Right lobe of liver (tissue), 6 donors: ENCODE measurements at places on chromosomes 11 and 22.

- no peak for DNase-seq
Observed at GRCh38 chr11:58775066-58775708, 43.4 kb upstream of the GLYAT start.

DNA sequence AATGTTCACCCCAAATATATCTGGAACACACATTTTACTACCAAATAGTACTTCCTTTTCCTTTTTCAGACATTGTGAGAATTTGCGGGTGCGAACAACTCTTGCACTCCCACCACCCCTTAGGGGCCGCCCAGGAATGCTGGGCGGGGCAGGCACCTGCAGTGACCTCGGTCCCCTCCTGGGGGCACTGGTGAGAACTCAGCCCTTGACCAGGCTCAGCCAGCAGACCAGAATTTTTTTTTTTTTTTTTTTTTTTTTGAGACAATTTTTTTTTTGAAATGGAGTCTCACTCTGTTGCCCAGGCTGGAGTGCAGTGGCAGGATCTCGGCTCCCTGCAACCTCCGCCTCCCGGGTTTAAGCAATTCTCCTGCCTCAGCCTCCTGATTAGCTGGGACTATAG is 75.8 kb downstream of the ARHGAP8 start:
- DNase-seq, result no peak

GRCh38 chr11:19025481-19026406 is 34.8 kb downstream of the MRGPRX2 start:
- DNase-seq, result no peak

DNA sequence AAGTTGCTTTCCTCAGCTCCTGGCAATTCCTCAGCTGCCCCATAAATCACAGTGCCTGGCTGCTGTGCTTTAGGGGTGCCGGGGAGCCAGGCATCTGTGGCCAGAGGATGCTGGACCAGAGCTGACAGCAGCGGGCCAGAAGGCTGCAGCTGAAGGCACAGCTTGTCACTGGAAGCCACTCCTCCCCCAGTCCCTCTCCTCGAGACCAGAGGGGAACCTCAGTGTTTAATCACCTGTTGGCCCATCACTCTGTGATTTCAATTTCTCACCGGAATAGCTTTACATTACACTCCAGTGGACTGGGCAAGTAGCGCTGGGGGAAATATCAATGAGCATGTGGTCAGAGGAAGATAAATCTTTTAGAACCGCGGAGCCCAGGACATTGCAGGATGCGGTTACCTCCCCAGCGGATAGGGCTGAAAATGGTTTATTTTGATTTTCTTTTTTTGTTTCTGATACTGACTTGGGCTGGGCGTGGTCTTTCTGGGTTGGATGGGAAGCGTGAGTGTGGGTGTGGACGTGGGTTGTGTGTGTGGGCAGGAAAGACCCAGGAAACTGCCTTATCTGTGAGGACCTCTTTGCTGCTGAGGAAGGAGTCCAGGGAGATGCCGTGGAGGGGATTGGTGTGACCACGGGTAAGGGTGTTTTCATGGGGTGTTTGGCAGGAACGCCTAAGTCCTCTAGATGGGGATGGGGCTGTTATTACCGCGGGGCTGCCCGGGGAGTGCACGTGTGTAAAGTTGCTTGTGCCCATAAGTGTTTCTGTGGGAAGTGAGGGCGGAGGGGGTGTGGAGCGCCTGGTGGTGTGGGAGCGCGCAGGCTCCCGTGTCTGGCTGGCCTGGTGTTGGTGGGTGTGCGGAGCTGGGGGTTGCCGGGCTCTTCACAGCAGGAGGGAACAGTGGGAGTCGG is 4.0 kb downstream of the DAGLA start:
- no peak for DNase-seq

DNA sequence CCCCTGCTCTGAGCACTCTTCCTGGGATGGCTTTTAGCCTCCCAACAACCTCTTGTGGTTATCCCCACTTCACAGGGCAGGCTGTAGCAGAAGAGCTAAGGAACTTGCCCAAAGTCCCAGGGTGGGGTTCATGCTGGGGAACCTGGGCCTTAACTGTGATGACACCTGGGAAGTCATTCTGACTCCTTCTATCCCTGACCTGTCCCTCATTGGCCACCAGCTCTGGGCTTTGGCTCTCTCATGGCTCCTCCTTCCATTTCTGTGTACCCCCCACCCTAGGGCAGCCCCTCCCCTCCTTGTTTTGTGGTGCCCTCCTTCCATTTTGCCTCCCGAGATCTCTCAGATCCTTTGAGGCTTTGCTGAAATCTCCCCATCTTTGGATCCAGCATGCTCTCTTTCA is 2.7 kb downstream of the PPM1F start:
- no peak for DNase-seq

DNA sequence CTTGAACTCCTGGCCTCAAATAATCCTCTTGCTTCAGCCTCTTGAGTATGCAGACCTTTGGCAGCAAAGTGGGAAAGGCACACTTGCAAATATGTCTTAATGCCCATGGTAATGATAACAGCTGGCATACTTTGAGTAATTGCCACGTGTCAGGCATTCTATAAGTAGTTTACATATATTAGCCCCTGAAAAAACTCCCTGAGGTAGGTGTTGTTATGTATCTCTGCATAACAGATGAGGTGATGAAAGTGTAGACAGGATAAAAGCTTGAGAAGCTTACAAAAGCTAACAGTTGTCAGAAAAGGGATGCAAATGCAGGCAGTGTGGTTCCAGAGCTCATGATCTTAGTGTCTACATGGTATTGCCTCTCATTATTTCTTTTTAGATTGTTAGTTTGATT is 291.1 kb upstream of the C11orf87 start:
- no peak for DNase-seq

DNA sequence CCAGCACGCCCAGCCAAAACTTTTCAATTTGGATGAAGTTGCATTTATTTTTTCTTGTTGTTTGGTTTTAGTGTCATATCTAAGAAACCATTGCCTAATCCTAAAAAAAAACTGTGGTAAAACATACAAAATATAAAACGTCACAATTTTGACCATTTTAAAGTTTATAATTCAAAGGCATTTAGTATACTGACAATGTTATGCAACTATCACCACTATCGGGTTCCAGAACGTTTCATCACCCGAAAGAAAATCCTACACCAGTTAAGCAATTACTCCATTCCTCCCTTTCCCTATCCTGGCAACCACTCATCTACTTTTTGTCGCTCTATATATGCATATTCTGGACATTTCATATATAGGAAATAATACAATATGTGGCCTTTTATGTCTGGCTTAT is 30.5 kb upstream of the PHOX2A start:
- no peak for DNase-seq
